Muscle of leg (tissue), 16 donors: ENCODE measurements at places on chromosomes 6 and 20.

GRCh38 chr6:97361286-97361685, 78.3 kb upstream of the MMS22L start:
- DNase-seq = no peak

- DNase-seq = peak; percentile 25
Observed at GRCh38 chr6:53199156-53199555, 50.5 kb upstream of the GCM1 start.

- peak; percentile 58 for DNase-seq
Observed at GRCh38 chr20:19539191-19539590, 218.9 kb upstream of the RIN2 start.

- DNase-seq = no peak
Observed at GRCh38 chr6:17865243-17865642, 122.2 kb downstream of the KIF13A start.

GRCh38 chr6:139186692-139187091, 51.8 kb downstream of the HECA start:
- no peak for DNase-seq

- peak; percentile 9 for DNase-seq
Observed at GRCh38 chr6:74318738-74319137, 622.7 kb downstream of the CD109 start.
